ENCODE measurements at places on chromosomes 6 and 20.

DNA sequence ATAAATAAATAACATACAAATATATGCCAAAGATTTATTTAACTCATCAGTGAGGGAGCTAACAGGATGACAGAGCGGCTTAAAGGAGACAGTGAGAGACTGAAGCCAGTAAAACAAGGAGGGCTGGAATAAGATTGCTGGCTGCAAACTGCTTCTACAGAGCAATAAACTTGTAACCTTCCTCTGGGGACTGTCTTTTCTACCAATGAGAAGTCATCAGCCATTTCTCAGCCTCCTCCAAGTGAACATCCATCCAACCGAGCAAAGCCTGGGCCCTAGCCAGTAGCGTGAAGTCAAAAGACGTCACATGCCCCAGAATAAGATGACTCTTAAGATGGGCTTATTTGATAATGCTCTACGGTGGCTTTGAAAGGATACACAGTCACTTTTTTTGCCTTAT, 42.5 kb downstream of the CPXM1 start:
- no peak for DNase-seq

DNA sequence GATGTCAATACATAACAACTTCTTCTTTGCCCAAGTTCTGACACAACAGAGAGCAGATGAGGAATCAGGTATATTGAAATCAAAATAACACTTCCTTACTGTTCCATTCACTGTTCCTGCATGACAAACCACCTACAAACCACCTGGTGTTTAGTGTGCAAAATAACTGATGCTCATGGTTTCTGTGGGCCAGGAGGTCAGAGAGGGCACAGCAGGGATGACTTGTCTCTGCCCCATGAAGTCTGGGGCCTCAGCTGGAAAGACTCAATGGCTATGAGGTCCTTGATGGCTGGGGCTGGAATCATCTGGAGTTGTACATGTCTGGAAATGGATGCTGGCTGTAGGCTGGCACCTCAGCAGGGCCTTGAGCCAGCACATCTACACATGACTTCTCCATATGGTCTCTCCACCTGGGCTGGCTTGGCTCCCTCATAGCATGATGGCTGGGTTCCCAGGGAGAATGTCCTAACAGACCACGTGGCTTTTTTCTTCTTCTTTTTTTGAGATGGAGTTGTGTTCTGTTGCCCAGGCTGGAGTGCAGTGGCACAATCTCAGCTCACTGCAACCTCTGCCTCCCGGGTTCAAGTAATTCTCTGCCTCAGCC, 7.4 kb upstream of the COX4I2 start:
- no peak for DNase-seq

DNA sequence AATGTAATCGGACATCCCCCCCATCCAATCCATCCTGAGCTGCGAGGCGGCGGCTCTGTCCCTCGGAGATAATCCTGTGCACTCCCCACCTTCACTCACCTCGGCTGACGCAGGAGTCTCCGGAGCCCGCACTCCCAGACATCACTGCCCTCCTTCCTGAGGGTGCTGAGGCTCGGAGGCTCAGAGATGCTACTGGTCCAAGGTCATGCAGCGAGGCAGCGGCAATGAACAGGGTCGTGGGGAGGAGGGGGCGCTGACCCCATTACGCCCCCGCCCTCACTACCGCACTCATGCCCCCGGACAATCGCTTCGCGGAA, 485 bp downstream of the ADISSP start:
- no peak for DNase-seq

- DNase-seq: peak; percentile 26
Observed at GRCh38 chr6:75065523-75065922, 140.3 kb downstream of the COL12A1 start.

DNA sequence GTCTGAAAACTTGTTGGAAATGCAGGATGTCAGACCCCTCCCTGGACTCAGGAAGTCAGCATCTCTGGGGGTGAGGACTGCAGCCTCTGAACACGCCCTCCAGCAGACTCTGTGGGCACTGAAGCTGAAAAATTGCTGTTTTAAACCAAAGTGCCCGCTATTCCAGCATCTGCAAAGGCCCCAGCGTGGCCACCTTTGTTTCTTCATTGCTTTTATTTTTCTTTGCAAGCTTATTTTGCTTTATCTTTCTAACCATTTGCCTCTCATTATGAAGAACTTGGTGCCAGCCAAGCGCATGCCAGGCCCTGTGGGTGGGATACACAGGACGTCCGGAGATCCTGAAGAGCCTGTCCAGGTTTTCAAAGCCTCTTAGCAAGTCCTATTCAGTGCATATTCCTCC, 203.9 kb upstream of the CST7 start:
- DNase-seq: no peak

DNA sequence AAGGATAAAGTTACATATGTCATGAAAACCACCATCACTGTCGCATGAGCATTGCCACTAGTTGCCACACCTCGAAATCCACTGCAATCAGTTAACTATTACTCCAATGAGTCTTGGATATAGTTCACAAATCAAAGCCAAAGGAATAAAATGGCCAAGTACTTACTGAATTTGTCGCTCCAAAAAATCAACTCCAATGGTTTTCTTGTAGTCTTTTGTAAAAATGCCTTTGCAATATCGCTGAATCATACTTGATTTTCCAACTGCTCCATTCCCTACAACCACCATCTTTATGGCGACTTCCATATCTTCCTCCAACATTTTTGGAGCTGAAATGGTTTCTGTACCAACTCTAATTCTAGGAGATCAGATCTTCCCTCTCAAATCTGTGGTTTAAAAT, 12.0 kb downstream of the RAB23 start:
- DNase-seq: no peak
